ENCODE measurements at places on chromosomes 7 and 10.

DNA sequence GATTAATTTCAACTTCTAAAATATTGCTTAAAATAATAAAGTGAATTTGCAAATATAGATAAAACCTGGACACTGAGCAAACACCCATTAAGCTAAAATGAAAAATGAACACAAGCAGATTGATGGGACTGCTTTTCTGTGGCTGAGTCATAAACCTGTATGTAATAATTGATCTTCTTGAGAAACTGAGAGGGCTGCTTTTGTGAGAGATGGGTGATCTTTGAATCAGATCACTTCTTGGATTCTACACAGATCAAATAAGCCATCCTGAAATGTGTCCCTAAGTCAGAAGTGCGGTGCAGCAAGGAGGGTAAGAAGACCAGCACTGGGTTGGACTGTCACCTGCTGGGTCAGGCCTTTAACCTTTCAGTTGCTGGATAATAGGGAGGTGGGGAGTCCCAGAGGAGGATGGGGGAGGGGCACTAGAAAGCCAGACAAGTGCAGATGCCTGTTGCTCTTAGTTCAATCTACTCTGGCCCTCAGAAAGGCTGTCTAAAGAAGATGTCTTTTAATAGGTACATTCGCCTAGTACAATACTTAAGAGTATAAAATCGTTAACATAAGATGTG lies 178.2 kb upstream of the NAMPT start:
- no peak for DNase-seq

DNA sequence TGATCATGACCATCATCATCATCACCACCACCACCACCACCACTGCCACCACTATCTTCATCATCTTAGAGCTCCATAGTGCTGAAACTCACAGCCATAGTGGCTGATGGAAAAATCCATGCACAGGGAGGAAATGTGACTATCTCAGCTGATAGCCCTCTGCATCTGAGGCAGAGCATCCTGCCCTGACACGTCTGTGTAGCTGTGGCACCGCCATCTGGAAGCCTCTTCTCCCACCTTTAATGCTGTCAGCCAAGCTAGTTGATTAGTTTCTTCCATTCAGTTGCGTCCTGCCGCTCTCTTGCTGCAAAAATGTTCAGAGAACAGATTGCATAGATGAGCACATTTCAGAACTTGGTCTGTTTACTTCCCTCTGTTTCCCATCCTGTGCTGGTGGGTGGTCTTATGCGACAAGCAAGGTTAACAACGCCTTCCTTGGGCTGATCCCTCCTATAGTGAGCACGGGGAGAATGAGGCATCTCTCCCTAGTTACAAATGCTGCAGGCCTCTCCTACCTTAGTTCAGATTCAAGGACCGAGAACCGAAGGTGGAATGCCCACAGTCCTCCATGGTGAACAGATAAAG lies 478.6 kb downstream of the PLXNA4 start:
- no peak for DNase-seq

DNA sequence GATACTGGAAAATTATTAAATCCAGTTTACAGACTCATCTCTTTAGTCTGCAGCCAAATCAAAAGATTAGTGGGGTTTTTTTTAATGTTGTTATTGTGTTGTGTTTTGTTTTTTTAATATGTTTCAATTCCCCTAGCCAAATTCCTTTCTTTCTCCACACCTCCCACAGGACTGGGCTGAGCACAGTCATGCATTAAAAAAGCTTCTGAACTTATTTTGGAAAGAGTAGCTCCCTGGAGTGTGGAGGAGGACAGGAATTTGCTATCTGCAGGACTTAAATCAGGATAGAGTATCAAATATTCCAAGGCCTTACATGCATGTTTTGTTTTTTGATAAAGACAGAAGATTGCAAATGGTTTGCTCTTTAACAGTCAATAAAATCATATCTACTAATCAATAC lies 90.7 kb downstream of the GNAI1 start:
- no peak for DNase-seq

- no peak for DNase-seq
Measured at GRCh38 chr10:34967335-34967880, 122.7 kb downstream of the CUL2 start.

DNA sequence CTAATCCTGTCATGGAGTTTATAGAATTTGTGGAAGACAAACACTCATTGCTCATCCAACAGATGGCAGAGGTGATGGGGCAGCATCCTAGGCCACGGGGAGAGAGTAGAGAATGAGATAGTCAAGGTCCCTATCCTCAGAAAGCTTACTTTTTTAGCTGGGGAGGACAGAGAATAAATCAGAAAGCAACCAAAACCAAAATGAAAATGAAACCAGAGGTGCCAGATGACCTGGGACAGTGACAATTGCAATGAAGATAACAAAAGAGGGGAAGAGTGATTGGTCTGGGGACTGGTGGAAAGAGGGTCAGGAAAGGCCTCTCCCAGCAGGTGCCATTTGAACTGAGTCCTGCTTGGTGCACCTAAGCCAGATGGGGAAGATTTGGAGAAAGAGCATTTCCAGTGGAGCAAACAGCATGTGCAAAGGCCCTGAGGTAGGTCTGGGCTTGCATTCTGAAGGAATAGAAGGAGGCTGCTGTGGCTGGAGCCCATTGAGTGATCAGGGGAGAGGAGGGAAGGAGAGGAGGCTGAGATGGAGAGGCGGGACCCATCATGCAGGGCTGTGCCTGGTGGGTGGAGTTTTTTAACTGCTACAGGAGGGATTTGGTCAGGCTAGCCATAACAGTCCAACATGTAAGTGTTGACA lies 164.1 kb downstream of the RPS24 start:
- DNase-seq = no peak

DNA sequence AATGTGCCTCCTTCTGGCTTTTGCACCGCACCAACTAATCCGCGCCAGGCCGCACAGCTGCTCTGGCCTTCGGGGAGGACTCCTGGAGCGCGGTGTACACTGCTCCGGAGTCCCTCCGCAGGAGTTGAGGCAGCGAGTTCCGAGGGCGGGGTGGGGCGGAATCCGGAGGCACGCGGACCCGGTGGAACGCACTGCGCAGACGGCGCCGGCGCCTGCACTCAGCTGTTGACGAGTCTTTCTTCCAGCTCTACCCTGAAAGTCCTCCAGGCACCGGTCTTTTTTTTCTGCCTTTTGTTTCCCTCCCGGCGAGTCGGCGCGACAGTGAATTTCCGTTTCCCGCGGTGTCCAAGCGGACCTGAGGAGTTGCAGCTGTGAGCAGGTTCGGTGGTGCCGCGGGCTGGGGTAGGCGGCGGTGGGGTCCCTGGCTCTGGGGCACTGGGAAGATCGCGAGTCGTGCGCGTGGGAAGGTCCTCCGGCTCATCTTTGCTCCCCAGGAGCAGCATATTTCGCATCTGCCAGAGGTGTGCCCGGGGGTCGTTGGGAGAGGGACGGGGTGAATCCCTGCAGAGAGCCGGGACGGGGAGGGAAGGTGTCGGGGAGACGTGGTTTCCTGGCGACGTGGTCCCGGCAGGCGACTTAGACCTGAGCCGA lies 44.1 kb downstream of the SFTPD start:
- DNase-seq = peak; percentile 59

GRCh38 chr7:27156508-27156898 lies at the start of gene HOXA7:
HOXA7 (minus strand) TSS chr7:27156675; CDS start chr7:27156545, 130 bp downstream.
- DNase-seq = no peak

- DNase-seq = no peak
Measured at GRCh38 chr7:35714407-35714806, 19.5 kb upstream of the HERPUD2 start.

All from stimulated activated CD4-positive, alpha-beta T cell treated with anti-CD3 and anti-CD28 coated beads, Interleukin-4, amount 100 ng/mL, for 4 hours (primary cell).